Islet precursor cell (in vitro differentiated cells): ENCODE measurements at places on chromosomes 4 and X.

DNA sequence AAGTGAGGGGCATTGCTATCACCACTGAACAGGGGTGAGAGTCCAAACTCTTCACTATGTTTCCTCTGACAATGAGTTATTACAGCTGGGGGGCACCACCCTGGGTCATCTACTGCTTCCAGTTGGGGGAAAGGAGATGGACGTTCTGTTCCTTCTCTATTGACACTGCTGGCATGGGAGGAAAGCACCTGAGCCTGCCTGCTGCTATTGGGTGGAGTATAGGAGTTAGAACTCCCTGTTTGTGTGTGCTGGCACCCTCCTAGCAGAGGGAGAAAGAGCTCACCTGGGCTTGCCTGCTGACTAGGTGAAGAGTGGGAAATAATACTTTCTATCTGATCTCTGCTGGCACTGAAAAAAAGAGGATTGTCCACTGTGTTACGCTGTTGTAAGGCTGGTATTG, 163.8 kb downstream of the MSN start:
- DNase-seq = no peak

GRCh38 chr4:666822-667544, 7.1 kb downstream of the ATP5ME start:
- no peak for DNase-seq

GRCh38 chrX:150362599-150363481, at the start of gene MAMLD1:
Gene MAMLD1, plus strand, starts transcription at chrX:150363317. Its CDS starts 82,200 bp downstream, at chrX:150445517.
- DNase-seq = peak; percentile 65

- DNase-seq = no peak
These were observed 37.6 kb downstream of the PHKA1 start for GRCh38 chrX:72676465-72676864.

DNA sequence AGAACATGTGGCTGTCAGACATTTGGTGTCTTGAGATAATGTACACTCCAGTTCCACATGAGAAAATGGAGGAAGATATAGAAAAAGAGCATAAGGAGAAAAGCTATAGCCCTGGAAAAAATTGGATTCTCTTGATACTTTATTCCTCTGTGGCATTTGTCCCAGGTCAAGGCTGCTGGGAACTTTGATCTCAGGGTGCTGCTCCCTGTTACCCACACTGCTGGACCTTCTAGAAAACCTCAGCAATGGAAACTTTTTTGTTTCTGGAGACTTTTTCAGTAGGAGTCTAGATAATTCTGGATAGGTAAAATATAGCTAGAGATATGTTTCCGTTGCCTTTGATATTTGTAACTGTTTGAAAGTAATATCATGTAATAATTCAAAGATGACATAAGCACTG, 11.1 kb downstream of the ADH1C start:
- no peak for DNase-seq

DNA sequence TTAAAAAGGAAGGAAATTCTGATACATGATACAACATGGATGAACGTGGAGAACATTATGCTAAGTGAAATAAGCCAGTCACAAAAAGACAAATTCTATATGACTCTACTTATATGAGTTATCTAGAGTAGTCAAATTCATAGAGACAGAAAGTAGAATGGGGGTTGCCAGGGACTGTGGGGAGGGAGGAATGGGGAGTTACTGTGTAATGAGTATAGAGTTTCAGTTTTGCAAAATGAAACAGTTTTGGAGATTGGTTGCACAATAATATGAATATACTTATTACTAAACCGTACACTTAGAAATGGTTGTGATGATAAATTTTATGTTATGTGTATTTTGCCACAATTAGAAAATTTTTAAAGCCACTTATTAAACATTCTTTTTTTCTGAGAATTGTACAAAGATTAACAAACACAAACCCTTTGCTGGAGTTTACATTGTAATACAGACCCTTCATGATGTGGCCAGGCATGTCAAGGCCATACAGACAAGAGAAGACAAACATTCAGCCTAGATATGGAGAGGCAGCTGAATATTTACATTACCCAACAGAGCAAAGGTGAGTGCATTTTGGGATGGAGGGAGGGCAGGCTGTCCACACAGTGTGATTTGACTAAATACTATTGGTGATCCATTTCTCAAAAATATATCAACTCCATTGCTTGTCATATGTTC, 21.2 kb upstream of the GPC3 start:
- no peak for DNase-seq

GRCh38 chr4:30821859-30822612, 101.9 kb downstream of the PCDH7 start:
- DNase-seq = peak; percentile 69

GRCh38 chr4:116005037-116005805, 891.8 kb upstream of the NDST4 start:
- DNase-seq = no peak

- no peak for DNase-seq
These were observed 88.6 kb upstream of the MAD2L1 start for GRCh38 chr4:120155287-120155686.

- DNase-seq = peak; percentile 57
These were observed 175.3 kb downstream of the QDPR start for GRCh38 chr4:17336524-17336961.

DNA sequence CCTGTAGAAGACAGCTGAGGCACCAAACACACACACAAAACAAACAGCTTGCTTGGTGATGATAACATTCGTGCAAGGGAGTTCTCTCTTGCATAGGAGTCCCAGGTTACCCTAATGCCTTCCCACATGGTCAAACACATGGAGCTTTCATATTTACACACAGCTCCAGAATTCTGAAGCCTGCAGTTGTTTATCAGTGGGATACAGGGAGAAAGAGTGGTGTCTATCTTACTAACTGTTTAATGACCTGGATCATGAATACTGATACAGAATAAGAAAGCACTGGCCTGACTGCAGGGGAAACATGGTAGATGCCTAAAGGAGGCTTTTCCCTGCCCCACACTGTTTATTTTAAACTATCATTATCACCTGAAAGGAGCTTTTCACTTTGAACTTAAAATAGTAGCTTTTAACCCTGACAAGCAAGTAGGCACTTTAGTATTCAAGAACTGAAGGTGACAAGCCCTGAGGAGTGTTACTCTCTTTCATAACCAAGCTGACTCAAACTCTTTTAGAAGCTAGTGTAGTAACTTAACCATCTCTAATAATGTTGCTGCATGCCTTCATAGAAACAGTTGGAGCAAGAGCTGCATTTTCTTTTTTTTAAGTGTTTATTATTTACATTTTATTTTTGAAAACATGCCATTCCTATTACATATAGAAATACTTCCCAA, 15.6 kb downstream of the TET2 start:
- no peak for DNase-seq

DNA sequence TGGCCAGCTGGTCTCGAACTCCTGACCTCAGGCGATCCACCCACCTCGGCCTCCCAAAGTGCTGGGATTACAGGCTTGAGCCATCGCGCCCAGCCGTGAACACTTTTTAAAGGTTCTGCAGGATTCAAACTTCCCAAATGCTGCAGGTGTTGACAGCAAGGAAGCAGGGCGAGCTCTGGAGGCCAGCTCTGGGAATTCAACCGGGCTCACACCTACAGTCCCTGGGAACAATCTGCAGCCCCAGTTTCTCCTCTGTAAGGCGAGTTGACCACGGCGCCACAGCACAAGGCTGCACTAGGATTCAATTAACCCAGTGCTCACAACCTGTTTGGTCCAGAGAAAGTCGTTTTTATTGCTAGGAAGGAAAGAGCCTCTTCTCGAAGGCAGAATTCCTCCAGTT, 1.6 kb downstream of the MTNR1A start:
- DNase-seq = peak; percentile 55

DNA sequence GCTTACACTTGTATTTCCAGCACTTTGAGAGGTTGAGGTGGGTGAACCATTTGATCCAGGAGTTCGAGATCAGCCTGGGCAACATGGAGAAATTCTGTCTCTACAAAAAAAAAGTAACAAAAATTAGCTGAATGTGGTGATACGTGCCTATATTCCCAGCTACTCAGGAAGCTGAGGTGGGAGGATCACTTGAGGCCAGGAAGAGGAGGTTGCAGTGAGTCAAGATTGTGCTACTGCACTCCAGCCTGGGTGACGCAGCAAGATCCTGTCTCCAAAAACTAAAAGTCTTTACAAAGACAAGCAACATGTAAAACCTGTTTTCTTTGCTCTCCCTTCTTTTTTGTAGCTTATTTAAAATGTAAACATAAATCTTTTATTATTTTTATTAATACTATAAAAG, 1156.1 kb downstream of the FAT4 start:
- DNase-seq = no peak

- no peak for DNase-seq
These were observed 56.2 kb downstream of the HMGB3 start for GRCh38 chrX:151039351-151039750.

DNA sequence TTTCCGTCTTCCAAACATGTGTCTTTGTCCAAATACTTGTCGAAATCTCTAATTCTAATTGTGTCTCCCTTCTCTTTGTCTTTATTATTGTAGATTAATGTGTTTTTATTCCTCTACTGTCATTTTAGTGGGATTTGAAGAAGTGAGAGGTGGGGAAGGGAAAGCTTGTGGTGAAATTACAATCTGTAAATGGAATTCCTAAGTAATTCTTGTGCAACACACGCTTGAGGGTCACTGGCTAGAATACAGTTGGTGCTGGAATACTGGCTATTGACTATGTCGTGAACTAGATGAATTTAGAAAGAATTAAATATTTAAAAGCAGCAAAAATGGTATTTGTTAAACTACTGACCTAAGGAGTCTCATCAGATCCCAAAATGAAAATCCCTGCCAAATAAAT, 10.7 kb upstream of the FNIP2 start:
- no peak for DNase-seq

GRCh38 chrX:106917830-106918500, 2.2 kb upstream of the CLDN2 start:
- DNase-seq = no peak

- no peak for DNase-seq
These were observed 43.1 kb upstream of the GPR78 start for GRCh38 chr4:8537041-8537461.

DNA sequence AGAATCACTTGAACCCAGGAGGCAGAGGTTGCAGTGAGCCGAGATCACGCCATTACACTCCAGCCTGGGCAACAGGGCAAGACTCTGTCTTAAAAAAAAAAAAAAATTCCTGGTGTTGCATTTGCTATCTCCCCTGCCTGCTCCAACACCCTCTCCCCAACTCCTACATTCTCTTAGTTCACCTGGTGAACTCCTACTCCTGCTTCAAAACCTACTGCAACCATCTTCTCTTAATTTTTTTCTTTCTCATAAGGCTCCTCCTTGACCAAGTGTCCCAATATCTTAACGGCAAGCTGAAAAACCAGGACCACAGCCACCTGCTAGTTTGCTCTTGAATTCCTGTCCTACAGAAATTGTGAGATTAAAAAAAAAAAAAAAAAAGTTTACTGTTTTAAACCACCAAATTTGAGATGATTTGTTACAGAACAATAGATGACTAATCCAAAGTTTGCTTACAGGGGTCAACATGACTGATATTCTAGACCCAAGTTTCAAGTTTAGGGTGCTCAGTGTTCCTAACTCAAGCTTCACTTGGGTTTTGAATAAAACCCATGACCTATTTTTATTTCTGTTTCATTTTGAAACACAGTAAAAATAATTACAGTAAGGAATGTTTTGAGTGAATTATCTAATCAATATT, 13.1 kb upstream of the ANXA5 start:
- DNase-seq = no peak

DNA sequence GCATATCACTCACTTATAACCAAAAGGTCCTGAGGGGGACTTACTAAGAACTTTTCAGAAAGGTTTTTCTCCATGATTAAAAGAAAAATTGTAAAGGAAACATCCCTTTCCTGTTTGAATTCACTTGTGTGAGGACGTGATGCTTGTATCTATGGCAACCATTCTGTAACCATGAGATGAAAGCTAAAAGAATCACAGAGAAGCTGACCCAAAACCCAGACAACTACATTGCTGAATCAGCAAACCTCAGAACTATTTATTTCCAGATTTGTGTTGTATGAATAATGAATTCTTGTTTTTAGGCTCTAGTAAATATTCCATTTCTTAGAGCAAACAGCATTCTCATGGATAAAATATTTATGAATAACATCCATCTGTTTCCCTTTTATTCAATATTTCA, 91.2 kb downstream of the RCHY1 start:
- DNase-seq = no peak

DNA sequence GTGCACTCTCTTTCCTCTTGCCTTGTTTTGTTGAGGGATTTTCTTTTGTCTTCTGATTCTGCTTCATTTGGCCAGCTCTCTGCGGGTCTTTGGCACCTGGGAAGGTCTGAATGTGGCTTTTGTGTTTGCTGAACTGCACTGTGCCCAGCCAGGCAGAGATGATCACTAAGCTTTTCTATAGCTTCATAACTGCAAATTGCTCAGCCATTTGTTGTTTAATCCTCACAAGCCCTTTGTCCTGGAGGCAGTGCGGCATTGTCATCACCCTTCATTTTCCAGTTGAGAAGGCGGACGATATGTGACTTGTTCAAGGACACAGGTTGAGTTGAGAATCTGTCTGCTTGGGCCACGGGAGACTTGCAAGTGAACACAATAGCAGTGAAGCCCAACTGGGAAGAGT, 46.0 kb upstream of the SFRP2 start:
- DNase-seq = no peak

GRCh38 chr4:122959981-122960610, 37.7 kb upstream of the NUDT6 start:
- no peak for DNase-seq

DNA sequence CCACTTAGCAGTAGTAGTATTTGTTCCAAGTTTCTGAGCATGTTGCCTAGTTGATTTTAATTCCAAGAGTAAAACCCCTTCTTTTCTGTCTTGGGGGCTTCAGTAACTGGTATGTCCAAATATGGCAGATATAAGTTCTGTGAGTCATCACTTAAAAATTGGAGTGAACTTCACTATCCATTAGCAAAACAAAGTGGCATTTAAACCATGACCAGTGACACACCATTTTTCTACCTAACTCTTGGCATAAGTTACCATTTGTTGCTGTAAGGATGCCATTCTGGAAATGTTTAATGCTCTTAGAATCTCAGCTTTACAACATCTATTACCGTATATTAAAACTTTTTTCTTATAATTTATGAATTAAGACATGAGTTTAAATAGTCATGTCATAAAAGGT, 102.0 kb downstream of the CBR4 start:
- DNase-seq = no peak

GRCh38 chrX:47501226-47502074, 18.4 kb upstream of the ZNF41 start:
- peak; percentile 64 for DNase-seq

GRCh38 chrX:109590176-109590575, 34.8 kb downstream of the KCNE5 start:
- DNase-seq = peak; percentile 57

DNA sequence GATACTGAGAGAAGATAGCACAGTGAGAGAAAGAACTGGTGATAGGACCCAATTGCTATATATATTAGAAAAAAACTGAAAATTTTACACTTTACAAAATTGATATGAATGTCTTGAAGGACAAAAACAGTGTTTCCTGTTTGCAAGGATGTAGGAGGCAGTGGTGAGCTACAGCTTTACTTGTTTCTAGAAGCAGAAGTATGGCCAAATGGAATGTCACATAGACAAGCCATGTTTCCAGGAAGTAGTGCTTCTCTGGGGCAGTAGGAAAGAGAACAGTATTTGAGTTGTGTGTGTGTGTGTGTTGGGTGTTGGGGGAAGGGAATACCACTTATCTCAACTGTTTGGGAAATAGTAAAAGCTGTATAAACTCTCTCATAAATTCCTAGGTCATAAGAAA, 60.9 kb upstream of the IBSP start:
- no peak for DNase-seq
